ENCODE measurements at places on chromosomes 5 and 9.

DNA sequence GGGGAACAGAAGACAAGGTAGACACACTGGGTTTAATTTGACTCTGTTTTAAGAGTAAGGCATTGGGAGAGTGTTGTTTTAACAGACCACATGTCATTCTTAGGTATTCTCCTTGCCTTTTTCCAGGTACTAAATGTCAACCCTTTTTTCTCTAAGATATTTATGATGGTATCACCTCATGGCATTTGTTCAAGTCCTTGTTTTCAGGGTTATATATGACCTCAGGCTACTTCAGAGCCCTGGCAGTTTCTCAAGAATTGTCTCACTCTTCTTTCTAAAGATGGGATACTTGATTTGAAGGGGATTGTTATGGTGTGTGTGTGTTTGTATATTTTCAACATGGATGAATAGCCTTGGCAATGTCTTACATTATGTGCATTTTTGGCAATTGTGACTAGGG lies 131.1 kb upstream of the ACTBL2 start:
- DNase-seq = no peak

DNA sequence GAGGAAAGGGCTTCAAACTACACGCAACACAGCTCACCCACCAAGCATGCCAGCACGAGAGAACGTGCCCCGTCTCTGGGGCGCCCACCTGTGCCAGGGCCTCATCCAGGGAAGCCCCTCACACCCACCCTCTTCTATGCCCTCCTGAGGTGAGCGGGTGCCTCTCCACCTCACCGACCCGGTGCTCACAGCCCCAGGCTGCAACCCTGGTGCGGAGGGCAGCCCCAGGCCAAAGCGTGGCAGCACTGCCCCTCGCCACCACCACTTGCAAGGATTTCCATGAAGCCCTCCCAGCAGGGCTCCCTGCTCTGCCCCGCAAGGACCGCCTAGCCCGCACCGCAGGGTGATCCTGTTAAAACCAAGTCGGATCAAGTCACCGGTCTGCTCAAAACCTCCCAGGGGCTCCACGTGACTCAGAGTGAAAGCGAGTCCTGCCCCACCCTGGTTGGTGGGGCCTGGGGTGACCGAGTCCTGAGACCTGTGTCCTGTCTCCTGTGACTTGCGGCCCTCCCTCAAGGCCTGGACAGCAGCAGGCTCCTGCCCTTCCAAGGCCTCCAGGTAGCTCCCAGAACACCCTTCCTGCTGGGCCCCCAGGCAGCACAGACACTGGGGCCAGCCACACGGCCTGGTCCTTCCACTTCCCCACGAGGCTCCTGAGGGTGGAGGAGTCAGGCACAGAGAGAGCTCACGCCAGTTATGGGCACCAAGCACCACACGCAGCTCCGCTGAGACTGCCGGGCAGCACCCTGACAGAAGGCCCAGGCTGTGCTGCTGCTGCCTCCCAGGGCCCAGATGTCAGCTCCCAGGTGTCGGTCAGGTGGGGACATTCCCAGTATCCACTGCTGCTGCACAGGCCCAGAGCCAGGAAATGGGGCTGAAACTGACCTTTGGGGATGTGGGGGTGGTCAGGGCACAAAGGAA lies 12.7 kb downstream of the BRD3 start:
- DNase-seq = no peak

DNA sequence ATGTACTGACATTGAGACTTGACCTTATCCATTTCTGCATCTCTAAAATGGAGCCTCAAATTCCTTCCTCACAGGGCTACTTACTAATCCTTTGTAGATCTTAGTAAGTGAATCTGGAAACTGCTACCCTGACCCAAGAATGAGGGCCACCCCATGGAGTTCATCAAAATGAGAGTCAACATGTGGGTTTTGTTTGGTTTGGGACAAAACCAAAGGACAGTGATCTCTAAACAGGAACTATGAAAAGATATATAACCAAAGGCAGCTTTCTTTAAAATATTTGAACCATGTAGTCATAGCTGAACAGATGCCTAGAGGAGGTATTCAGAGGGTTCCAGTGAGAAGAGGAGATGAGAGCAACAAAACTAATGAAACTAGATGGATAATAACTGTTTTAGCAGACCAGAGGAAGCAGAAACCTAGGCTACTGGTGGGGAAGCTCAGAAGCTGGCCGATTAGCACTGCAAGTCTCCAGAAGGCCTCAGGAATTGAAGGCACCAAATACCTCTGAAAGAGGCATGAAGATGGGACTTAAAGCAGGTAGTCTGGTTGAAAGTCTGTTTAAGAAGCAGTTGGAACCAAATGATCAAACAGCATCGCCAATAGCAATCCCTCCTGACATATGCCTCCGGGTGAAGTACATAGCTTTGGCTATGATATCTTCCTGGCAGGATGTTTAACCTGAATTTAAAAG lies 45.8 kb downstream of the THOC3 start:
- DNase-seq = peak; percentile 6

DNA sequence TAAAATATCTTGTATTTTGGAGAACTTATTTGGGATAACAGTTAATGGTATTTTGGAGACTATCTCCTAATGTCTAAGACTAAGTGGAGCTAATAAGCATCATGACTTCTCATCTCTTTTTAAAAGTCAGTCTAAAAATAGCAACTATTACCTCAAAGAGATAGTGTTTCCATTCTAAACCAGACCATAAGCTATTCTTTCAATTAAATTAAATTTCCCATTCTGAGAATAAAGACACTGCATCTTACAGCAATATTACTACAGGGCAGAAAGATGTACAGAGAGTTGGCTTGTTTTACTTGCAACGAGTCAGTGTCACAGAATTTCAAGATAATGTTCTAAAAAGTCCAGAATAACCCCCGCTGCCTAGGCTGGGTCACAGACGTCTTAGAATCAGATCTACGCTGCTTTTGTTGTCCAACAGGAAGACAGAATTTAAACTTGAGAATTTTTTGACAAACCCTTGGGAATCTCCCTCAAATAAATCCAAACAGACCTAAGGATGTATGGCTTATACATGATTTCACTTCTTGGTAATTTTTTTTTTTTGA lies 98.9 kb downstream of the USP20 start:
- no peak for DNase-seq

GRCh38 chr9:123335193-123335985 lies 20.6 kb upstream of the CRB2 start:
- DNase-seq = no peak

- DNase-seq = no peak
These were observed 25.9 kb downstream of the BARX1 start for GRCh38 chr9:93929231-93929630.

GRCh38 chr5:124614105-124614504 lies 132.3 kb downstream of the ZNF608 start:
- DNase-seq = no peak

DNA sequence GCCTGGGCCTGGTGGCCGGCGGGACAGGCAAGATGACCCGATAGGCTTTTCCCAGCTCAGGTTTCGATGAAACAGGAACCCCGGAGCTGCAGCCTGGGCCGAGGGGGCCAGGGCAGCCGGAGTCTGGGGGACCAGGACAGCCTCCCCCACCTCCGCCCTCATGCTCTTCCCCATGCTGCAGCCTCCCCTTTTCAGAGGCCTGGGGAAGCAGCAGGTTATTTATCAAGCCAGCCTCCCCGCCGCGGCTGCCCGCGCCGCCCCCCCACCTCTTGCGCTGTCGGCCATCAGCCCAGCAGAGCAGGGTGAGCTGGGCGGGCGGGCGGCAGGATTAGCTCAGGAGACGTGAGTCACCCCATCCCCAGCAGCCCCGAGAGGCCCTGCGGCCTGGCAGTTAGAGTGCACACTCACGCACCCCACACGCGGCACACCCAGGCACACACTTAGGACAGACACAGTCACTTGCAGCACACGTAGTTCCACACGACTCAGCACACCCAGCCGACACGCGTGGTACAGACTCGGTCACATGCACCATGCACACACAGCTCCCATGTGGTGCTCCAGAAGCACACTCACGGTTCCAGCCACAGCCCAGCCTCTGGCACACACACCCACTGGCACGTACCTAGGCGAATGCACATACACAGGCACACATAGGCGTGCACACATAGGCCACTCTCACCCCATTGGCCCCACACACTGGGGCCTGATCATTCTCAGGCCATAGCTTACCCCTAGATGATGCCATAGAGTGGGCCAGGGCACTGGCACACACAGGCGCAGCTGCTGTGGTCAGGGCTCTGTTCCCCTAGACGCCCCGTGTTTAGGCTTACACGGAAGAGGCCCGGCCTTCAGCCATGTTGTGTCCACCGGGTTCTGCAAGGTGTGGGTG lies 13.0 kb downstream of the CXXC5 start:
- peak; percentile 62 for DNase-seq
